ENCODE measurements at places on chromosomes 2 and 18.

GRCh38 chr2:98180456-98180855 lies 93.5 kb downstream of the VWA3B start:
- DNase-seq: no peak

GRCh38 chr18:46402396-46402795 lies 254.6 kb downstream of the LOXHD1 start:
- DNase-seq: no peak

DNA sequence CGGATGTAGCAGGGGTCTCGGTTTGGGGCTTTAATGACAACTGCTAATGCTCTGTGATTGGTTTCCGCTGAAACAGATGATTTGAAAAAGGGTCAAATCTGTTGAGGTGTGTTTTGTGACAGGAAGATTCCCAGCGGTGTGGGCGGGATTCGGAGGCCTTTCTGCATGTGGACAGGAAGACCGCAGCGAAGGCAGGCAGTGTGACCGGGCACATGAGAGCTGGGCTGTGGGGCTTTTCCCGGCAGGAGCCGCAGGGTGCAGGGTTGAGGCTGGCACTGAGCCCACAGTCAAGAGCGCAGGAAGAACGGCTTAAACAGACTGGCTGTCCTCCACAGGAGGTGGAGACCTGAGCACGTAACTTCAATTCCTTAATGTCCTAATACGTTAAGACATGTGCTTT lies 180.0 kb upstream of the TPO start:
- DNase-seq: no peak

DNA sequence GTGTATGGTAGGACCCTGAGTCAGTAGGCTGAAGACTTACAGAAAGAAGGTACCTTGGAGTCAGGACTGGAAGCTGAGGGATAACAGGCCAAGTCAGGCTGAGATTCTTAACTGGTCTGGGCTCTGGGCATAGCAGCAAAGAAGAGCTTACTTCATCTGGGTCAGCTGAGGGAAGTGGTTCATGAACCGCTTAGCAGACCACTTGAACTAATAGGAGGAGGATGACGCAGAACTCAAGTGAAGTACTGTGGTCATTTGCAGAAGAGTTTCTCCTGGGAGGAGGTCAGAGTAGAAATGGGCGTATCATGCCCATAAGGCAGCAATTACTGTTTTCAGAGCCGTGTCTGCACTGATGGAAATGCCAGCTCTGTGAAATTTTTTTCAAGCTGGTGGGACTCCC lies 164.5 kb downstream of the LCLAT1 start:
- DNase-seq: no peak

DNA sequence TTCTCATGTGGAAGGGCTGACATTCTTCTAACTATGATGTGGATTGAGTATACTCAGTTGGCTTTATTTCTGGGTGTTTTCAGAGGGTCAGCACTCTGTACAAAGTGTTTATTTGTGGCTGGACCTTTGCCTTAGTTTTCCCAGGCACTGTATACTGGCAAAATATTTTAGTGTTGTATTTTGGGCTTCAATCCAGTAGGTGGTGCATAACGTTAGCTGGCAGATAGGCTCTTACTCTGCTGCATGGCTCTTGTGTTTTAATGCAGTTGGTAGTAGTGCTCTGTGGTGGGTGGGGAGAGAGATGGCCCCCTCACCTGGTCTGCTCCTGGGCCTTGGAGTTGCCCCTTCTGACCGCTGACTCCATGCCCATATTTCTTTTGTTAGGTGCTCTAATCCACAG lies 75.6 kb upstream of the REG3A start:
- no peak for DNase-seq

Measured in CD4-positive, alpha-beta T cell treated with Interleukin-2 at 100 ng/mL for 4 hours (primary cell).